Stimulated activated CD4-positive, alpha-beta T cell treated with anti-CD3 and anti-CD28 coated beads, Interleukin-15, amount 100 ng/mL, for 48 hours (primary cell): ENCODE measurements at places on chromosomes 4 and X.

DNA sequence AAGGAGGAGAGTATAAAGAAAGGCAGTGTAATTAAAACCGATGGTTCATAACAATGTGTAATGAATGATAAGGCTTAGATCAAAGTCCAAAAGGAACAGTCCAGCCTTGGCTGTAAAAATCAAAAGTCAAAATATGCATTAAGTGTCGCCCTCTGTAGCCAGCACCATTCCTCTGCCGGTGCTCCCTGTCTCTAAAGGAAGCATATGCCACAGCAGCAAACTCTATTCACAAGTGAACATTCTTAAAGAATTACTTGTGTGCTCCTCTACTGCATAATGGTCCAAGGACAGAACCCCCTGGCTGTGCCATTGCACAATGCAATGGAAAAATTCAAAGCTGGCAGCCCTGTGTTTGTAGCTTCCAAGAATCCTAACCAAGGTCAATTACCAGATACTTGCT is 16.3 kb upstream of the MBNL3 start:
- DNase-seq, result no peak

GRCh38 chrX:140297273-140297672 is 207.6 kb downstream of the SOX3 start:
- DNase-seq, result no peak

GRCh38 chr4:103307453-103308247 is 109.5 kb upstream of the CENPE start:
- DNase-seq, result no peak

DNA sequence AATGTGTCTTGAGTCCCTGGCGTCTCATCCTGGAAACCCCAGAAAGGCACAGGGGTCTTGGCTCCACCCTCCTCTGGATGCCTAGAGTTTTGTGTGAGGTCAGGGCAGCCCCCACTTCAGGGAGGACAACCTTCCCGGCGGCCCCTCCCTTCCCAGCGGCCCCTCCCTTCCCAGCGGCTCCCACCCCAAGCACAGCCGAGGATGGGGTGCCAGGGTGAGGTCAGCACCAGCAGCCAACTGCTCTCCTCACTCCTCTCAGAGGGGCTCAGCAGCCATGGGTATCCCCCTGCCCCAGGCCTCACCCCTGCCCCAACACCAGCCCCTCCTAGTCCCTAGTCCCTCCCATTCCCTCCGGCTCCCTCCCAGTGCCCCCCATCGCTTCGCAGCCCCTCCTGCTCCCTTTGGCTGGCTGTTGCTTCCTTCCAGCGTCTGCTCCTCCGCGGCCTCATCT is 17.4 kb downstream of the DGKQ start:
- no peak for DNase-seq

DNA sequence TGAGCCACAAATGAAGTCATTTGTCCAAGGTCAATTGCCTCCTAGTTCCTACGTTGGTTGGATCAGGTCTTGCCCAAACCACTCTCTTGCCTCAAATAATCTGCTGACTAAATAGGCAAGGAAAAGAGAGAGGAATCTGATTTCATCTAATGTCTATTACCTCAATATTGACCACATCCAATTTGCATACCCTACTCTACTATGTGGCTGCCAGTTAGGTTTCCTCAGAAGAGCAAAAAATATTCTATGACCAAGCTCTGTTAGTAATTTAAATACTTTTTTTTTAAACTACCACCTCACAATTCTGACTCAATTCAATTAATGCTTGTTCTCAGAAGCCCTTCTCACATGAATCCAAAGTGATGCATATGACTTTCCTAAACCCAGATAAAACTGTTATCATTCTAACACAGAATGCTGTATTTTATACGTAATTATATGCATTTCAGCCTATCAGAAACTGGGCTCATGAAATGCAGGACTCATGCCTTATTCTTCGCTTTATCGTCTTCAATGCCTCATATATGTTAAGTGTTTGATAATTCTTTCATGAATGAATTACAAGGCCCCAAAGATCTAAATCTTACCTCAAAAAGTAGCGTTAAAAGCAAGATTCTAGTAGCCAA is 98.6 kb downstream of the HUWE1 start:
- DNase-seq, result no peak

DNA sequence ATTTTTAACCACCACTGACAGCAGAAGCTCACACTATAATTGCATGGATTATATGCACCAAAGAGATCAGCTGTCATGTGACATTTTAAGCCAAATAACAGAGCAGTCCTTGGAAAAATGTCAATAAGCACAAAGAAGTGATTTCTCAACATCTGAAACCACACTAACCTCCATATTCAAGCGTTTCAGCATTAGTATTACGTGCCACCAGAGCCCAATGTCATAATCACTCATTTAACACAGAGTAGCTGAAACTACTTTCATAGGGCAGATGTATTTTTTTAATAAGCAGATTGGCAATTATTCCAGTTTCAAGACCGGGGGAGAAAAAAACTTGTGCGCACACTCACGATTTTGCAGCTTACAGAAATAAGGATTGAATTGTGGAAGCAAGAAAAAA is 76.6 kb downstream of the SH3KBP1 start:
- DNase-seq, result no peak

- no peak for DNase-seq
These were observed 57.0 kb downstream of the CEP44 start for GRCh38 chr4:174340714-174341113.

DNA sequence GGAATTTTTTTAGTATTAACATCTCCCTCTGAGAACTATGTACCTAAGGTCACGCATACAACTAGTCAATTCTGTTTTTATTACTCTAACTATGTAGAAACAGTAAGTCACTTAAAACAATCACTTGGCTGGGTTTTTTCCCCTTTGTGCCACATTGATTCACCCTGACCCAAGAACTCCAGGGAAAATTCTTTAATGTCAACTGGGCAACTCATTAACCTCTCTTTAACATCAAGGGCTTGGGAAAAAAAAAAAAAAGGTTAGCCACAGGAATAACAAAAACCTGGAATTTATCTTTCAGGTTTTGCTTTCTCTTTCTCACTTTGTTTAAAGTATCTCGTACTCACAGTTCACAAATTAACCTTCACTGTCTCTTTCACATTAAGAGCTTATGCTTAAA is 8.1 kb downstream of the RPL9 start:
- DNase-seq, result no peak
